Kidney (tissue), 22 donors: ENCODE measurements at places on chromosomes 1 and 21. TPM values are rescaled to one million over a fixed set of nuclear protein-coding genes. Genes with fewer than 3 reads are reported as not detected.

DNA sequence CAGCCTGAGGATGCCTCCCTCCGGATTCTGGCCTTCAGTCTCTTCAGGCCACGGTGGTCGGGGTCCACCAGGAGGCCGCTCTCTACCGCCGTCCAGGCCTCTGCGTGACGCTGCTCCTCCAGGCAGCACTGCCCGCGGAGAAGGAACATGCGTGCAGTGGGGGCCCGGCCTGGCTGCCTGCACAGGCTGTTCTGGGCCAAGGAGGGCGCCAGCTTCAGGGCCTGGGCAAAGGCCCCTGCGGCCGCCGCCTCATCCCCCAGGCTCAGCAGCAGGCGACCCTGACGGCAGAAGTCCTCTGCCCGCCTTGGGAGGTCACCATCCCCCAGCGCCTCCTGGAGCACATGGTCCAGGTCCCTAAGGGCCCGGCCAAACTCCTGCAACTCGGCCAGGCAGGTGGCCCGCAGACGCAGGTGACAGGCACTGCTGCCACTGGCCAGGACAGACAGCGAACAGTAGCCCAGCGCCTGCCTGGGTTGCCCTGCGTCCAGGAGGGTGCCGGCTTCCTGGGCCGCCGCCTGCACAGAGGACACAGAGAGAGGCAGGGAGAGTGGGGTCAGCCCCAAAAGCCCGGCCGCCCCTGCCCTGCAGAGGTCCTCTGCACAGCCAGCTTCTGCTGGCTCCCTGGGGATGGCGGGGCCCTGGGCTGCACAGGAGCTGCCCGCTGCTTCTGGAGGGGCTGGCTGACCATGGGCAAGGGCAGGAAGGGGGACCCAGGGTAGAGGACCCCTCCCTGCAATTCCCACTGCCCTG lies 8.7 kb upstream of the MMEL1 start:
- no peak overlapping the region for H3K4me3 ChIP-seq
- H3K4me1 ChIP-seq: no peaks in the 10 kb centered on the region
- H3K27ac ChIP-seq: no peak overlapping the region
- peak; percentile 79 for DNase-seq

DNA sequence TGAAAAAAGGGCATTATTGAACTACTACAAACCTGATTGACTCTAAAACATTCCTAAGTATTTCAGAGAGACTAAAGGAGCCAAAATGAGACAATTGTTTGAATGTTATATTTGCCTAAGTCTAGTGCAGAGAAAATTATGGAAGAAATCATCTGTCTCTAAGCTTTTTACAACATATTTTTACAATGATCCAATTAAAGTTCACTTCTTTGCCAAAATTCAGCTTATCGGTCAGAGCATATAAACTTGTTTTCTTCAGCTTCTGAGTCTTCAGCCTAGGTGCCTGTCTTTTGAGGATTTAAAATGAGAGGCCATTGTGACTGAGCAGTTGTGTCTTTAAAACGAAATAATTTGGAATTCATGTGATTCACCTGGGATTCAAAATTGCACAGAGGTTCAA lies 181.2 kb upstream of the SGIP1 start:
- H3K27me3 ChIP-seq: no peaks in the 10 kb centered on the region
- H3K4me3 ChIP-seq: no peak overlapping the region
- no peaks in the 10 kb centered on the region for H3K36me3 ChIP-seq
- no peak overlapping the region for H3K27ac ChIP-seq
- H3K4me1 ChIP-seq: peaks cover 3% of the 10 kb centered on the region
- DNase-seq: no peak

DNA sequence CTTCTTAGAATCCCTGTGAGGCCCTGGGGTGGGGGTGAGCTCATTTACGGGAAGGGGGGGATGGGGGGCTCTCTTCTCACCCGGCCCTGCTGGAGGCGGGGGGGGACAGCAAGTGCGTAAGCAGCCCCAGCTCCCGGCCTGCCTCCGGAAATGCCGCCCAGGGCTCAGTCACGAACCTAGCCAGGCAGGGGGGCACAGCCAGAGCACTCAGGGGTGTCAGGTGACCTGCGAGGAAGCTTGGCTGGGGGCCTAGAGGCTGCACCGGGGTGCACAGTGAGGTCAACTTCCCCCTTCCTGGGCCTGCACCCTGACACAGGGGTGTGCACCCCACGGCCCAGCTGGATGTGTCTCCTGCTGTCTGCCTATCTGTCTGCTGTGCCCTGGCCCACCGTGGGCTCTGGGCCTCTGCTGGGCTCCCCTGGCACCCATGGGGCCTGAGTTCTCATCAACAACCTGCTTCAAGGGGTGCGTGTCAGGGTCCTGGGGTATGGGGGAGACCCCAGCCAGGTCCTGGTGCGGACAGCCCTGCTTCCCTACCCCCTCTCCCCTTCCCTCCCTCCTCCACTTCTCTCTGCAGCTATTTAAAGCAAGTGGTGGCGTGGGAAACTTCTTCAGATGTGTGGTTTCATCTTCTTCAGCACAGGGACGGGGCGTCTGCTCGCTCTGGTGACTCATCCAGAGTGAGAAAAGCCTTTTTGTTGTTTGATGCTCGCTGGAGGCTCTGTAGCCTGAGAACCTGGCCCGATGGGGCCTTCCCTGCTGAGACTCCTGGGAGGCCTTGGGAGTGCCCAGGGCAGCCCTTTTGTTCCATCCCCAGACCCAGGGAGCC lies 92.5 kb upstream of the RUNX3 start:
- no peak overlapping the region for H3K4me3 ChIP-seq
- no peaks in the 10 kb centered on the region for H3K27me3 ChIP-seq
- H3K36me3 ChIP-seq: no peaks in the 10 kb centered on the region
- DNase-seq: peak; percentile 72
- peaks cover 2% of the 10 kb centered on the region for H3K4me1 ChIP-seq

GRCh38 chr1:212366901-212367300 lies 47.8 kb downstream of the PACC1 start:
- DNase-seq: no peak
- no peaks in the 10 kb centered on the region for H3K4me1 ChIP-seq
- peaks cover 14% of the 10 kb centered on the region for H3K36me3 ChIP-seq
- no peak overlapping the region for H3K4me3 ChIP-seq
- no peaks in the 10 kb centered on the region for H3K27me3 ChIP-seq

DNA sequence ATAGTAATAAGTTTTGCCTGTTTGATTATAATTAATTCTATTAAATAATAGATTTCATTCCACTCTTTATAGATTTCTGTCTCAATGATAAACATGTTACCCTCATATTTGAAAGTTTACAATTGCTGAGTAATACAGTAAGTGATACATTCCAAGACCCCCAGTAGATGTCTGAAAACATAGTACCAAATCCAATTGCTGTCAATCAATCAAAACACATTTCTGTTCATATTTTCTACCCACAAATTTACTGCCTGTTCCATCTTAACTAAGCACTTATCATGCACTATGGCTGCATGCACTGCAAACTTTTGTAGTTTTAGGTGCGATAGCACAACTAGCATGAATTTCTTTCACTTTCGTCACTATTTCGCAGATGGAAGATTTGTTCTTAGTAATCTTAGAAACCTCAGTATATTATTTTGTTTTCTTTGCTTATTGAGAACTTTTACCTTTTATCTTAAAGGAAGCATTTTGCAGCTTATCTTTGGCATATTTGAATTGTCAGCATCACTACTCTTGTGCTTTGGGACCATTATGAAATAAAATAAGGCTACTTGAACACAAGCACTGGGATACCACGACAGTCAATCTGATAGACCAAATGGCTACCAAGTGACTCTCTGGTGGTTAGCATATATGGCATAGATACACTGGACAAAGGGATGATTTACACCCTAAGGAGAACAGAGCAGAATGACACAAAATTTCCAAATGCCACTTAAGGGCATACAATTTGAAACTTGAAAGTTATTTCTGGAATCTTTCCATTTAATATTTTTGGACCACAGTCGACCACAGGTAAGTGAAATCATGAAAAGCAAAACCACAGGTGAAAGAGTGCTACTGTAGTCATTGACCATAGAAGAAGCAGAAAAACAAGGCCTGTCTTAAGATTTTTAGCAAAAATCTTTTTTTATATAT lies 67.6 kb downstream of the RGS13 start:
- H3K27me3 ChIP-seq: no peaks in the 10 kb centered on the region
- no peak overlapping the region for H3K4me3 ChIP-seq
- no peak overlapping the region for H3K27ac ChIP-seq
- H3K4me1 ChIP-seq: no peaks in the 10 kb centered on the region
- H3K36me3 ChIP-seq: no peaks in the 10 kb centered on the region

GUCA2A gene
- total RNA-seq: not detected

GRCh38 chr1:24362982-24363614 lies 43.9 kb downstream of the GRHL3 start:
- no peak overlapping the region for H3K27ac ChIP-seq
- no peaks in the 10 kb centered on the region for H3K27me3 ChIP-seq
- no peaks in the 10 kb centered on the region for H3K36me3 ChIP-seq
- DNase-seq: no peak

PPOX gene
- 23.6 TPM for total RNA-seq

DNA sequence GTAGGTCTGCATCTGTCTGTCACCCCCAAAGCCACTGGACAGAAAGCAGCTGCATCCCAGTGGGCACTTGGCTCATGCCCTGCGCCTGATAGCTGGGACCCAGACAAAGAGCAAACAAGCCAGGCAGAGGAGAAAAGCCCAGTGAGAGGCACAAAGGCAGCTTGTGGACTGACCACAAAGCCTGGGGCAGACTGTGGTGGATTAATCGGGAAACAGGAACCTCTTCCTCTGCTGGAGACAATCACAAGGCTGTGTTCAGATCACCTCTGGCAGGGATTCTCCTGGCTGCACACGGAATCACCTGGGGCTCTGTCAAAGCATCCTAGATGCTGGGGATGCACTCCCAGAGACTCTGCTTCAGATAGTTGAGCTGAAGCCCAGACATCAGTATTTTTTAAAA lies 15.2 kb upstream of the GJB5 start:
- H3K36me3 ChIP-seq: no peaks in the 10 kb centered on the region
- no peak overlapping the region for H3K4me3 ChIP-seq
- DNase-seq: no peak
- H3K4me1 ChIP-seq: peaks cover 3% of the 10 kb centered on the region
- no peak overlapping the region for H3K27ac ChIP-seq
- H3K27me3 ChIP-seq: no peaks in the 10 kb centered on the region

DNA sequence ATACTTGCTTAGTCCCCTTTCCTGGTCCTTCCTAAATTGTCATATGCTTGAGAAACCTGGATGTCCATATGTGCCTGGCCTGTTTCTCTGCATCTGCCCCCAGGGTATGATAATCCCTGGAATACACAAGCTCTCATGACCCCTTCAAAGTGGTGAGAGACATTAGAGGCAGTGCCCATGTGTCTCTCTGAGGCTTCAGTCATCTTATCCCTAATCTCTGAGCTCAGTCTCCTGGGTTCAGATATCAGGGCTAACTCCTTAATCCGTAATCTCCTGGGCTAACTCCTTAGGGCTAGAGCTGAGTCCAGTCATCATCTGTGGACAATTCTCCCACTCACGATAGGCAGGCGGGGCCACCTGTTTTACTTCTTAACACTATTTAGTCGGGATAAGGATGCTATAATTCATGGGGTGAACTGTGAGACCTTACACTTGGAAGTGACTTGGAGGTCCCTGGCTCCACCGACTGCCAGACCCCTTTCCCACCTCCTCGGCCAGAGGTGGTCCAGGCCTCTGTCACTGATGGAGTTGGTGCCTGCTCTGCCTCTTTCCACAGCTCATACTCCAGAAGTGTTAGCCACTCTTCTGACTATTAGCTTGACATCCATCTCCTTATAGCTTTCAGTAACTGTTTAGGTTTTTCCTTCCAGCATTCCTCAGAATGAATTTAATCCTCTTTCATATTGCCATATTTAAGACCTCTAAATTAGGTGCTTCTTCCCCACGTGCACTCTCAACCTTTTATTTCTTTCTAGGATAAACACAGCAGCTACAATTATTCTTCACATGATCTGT lies 22.7 kb downstream of the CCN1 start:
- no peak for DNase-seq
- H3K27me3 ChIP-seq: no peaks in the 10 kb centered on the region
- H3K36me3 ChIP-seq: no peaks in the 10 kb centered on the region
- no peak overlapping the region for H3K27ac ChIP-seq
- H3K4me3 ChIP-seq: no peak overlapping the region

GRCh38 chr1:36339615-36340014 lies 16.2 kb upstream of the EVA1B start:
- no peaks in the 10 kb centered on the region for H3K4me1 ChIP-seq
- peaks cover 5% of the 10 kb centered on the region for H3K36me3 ChIP-seq
- H3K27ac ChIP-seq: no peak overlapping the region
- no peak for DNase-seq
- H3K4me3 ChIP-seq: no peak overlapping the region

DNA sequence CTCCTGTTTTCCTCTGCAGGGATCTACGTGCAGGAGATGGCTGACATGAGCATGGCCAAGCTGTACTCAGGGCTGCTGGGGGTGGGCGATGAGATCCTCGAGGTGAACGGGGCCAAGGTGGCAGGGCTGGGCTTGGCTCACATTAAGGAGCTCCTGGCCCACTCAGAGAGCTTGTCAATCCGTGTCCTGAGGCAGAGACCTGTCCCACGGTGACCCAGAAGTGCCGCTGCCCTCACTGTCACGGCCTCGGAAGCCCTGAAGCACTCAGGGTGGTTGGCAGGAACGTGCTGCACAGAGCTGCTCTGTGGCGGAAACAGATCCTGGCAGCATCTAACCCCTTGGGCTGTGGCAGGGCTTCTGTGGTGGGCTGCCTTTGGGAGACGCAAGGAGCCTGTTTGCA lies 37.6 kb downstream of the KIAA1614 start:
- DNase-seq: no peak
- H3K36me3 ChIP-seq: no peaks in the 10 kb centered on the region
- H3K4me3 ChIP-seq: no peak overlapping the region

CFHR4 gene
- 0.35 TPM for total RNA-seq

DNA sequence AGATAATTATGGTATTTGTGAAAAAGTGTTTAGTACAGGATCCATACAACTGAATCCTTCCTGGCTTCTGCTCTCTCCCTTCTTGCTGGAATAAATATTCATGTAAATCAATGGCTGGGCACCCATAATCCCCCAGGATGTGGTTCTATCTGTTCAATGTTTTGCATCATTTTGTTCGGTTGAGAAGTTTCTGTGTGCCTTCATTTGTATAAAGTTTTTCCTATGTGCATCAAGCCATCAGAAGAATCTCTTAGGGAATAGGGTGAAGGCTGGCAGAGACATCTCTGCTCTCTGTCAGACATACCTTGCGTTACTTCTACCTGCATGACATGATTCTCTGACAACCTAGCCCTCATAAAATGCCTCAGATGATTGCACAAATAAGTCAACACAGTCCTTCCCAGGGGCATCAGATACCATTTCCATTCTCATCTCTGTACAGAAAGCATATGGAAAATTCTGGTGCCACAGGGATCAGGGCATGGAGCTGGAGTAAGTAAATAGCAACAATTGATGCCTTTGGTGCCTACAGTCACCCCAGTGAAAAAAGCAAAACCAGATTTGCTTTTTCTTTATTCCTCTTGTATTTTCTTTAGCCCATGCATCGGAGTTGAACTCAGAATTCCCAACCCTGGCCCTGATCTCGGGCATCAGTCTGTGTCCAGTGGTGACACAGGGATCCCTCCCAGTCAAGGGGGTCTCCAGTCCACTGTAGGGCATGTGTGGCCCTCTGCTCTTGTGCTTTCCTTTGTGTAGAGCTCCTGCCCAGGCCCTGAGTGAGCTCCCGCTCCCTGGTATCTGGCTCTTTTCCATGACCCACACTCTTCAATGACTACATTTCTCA lies 39.7 kb upstream of the ATP1A1 start:
- no peak overlapping the region for H3K4me3 ChIP-seq
- peaks cover 21% of the 10 kb centered on the region for H3K4me1 ChIP-seq
- no peaks in the 10 kb centered on the region for H3K36me3 ChIP-seq
- peak overlapping the region; percentile 65 for H3K27ac ChIP-seq
- H3K27me3 ChIP-seq: no peaks in the 10 kb centered on the region
